Renal cortical epithelial cell (primary cell): ENCODE measurements at places on chromosomes 11 and 22. TPM values are rescaled to one million over a fixed set of nuclear protein-coding genes. Genes with fewer than 3 reads are reported as not detected.

- no peak for DNase-seq
Measured at GRCh38 chr11:117932426-117932825, 3.2 kb upstream of the TMPRSS13 start.

- DNase-seq: peak; percentile 59
Measured at GRCh38 chr11:80182901-80183300, 742.1 kb upstream of the TENM4 start.

GRCh38 chr11:71251761-71252268 is 562 bp downstream of the SHANK2 start:
- DNase-seq: no peak

DNA sequence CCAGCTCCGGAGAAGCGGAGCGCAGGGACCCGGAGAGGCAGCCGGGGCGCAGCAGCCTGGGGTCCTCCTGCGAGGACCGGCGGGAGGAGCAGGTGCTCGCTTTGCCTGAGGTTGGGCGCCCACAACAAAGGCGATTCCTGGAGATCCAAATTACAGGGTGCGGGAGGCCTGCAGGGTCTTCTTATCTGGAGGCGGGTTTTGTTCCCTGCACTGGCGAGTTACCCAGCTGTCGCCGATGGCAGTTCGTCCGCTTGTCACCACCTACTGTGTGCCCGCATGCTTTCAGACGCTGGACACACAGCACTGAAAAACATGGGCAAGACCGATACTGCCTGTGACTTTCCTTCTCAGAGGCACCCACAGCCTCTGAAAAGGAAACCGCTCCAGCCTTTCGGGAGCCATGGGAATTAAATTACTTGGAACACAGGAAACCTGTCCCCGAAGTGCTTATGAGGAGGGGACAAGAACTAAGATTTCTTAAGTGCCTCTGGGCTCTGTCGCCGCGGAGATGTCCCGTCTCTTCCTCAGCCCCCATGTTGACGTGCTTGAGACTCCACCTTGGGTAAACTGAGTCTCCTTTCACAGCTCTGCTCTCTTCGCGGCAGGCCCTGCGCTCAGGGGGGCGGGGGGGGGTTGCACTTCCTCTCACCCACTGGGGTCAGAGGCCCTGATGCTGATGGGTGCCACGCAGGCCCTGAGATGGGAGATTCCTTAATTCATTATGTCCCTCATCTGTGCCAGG is 1.3 kb upstream of the ZFTA start:
- DNase-seq: no peak

- no peak for DNase-seq
Measured at GRCh38 chr22:26732284-26732683, 74.9 kb downstream of the MIAT start.

DNA sequence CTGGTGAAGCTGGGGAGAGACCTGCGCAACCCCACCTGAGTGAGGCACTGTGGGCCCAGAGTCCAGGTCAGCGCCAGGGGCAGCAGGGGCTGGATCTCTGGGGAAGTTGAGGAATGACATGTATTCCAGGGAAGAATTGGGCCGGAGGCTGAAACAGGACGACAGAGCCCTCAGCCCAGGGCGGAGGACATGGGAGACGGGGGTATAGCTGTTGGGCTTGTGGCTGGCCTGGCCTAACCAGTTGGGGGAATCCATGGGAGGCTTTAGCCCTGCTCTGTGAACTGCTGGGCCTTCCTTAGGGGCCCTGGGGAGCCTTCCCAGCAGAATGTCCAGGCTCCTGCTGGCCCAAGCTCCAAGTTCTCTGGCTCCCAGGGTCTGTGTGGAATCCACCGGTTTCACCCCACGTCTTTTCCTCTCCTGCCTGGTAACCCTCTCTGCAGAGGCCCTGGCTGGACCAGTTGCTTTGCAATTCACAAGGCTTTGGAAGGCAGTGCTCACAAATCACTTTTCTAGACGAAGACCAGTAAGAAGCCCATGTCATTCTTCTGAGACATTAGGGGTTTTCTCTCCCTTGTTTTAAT is 50.4 kb upstream of the KCNQ1OT1 start:
- no peak for DNase-seq

GRCh38 chr11:73314117-73314961 is 6.3 kb downstream of the ARHGEF17 start:
- peak; percentile 94 for DNase-seq

DNA sequence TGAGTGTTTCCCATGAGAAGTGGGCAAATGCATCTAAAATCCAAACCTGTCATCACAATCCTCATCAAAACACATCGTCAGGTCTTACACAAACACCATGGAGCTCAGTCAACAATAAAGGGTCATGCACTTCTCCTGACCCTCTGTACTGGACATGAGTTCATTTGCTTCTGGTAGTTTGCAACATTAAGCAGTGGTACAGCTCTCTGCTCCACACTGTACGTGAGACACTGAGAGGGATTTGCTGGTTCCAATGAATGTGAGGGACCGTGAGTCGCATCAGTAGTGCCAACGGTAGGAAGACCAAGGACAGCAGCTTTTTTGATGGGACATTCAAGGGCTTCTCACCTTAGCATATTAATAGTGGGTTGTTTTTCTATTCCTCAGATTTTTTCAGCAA is 752.3 kb downstream of the OPCML start:
- no peak for DNase-seq

GRCh38 chr22:45628515-45628914 is 43.1 kb upstream of the ATXN10 start:
- no peak for DNase-seq

DNA sequence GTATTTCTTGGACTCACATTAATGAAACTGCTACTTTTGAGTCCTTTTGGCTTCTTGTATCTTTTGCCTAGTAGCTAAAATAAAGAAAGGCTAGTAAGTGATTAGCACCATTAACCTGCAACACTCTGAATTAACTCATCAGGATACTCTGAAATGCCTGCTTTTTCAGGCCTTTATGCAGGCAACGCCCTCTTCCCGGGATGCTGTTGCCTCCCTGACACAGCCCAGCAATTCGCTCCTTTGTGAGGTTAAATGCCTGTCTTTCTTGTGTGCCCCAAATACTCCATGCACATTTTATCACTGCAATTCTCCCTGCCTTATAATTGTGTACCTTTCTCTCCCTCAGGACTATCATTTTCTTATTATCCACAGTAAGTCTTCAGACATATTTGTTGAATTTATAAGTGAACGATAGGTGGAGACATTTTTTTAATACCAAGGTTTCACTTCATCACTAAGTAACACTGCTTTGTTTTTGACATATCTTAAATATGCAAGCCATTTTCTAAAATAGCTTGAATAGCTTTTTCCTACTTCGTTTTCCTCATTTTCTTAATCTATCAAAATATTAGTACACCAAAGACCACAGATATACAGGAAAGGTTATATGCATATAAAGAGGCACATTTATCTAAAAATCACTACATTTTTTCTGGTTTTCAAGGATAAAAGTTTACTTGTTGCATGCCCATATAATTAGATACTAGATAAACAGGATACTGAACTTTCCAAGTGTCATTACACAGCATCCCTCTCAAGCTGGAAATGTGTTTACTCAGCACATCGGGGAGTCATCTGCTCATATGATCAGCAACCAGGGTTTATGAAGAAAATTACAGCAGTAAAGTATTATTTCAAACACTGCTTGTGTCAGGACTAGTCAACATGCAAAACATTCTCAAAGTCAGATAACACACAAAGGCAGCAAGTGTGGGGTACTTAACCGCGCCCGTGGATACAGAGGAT is 48.5 kb upstream of the DDI1 start:
- DNase-seq: peak; percentile 6

GRCh38 chr22:30694171-30694639 is 469 bp upstream of the OSBP2 start:
- DNase-seq: peak; percentile 9

DNA sequence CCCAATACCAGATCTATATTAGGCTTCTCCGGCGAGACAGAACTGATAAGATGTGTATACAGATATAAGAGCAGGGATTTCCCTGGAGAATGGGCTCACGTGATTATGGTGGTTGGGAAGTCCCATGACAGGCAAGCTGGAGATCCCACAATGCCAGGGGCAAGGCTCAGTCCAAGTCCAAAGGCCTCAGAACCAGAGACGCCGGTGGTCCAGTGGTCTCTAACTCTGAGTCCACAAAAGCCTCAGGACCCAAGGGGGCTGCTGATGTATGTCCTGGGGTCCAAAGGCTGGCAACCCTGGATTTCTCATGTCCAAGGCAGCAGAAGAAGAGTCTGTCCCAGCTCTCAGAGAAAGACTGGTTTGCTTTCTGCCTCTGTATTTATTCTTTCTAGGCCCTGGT is 15.8 kb upstream of the OSBPL5 start:
- no peak for DNase-seq

DNA sequence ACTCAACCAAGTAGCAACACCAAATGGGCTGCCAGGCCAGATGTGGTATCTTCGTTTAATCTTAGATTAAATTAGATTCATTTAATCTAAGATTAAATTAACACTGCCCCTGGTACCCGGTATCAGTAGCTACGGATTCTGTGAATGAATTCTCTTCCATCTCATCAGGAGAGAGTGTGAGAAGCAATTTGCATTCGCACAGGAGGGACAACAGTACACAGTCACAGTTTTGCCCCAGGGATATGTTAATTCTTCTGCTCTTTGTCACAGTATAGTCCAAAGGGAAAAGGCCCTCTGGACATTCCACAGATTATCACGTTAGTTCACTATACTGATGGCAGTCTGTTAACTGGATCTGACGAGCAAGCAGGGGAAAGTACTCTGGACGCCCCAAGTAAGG is 22.9 kb downstream of the ASCL2 start:
- DNase-seq: no peak

DNA sequence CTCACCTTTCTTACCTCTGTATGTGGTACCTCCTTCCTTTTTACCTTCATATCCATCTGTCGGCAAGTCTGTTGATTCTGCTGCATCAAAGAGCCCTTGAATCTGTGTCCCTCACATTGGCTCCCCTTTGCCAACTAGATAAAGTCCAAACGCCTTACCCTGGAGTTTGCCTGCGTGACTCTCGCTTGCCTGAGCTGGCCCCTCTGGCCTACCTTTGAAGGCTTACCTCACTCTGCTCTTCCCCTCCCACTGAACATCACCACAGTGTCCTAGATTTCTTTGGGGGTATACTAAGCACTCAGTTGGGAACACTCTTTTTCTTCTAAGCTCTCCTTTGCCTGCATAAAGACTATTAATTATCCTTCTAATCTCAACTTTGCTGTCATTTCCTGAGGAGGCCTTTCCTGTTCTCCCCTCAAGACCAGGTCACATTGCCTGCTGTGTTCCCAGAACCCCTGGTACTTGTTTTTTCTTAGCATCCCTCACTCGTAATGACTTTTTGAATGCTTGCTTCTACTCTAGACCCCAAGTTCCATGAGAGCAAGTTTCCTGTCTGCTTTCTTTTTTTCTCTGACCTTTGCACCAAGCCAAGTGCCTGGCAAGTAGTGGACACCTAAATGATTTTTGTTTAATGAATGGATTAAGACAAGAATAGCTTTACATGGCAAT is 67.8 kb upstream of the ADORA2A start:
- no peak for DNase-seq

- peak; percentile 62 for DNase-seq
Measured at GRCh38 chr11:17683377-17684161, 35.8 kb upstream of the MYOD1 start.

DNA sequence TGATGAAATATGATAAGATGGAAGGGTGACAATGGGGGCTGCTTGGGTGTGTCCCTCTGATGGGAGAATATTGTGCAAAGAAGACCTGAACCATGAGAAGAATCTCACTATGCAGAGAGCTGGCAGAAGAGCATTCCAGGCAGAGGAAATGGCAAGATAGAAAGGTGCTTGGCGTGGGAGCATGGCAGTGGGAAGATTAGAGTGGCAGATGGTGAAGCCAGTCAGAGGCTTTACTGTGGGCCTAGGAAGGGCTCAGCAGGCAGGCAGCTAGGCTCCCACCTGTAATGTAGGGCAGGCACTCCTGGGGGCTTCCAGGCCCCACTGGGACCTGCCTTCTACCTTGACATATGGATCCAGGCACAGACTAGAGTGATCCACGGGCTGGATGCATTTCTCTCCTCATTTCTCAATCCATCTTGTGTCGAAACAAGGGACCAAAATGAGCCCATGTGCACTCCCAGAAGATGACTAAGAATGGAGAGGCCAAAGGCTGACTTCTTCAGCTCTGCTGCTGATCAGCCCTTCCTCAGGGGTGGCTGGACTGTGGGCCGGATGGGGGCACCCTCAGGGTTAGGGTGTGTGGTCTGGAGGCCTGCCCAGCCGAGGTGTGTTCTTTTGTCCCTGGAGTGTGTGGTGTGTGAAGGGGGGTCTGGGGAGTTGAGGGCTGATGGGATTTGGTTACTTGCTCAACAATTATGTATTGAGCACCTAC is 88.3 kb downstream of the TSPAN18 start:
- peak; percentile 89 for DNase-seq

DNA sequence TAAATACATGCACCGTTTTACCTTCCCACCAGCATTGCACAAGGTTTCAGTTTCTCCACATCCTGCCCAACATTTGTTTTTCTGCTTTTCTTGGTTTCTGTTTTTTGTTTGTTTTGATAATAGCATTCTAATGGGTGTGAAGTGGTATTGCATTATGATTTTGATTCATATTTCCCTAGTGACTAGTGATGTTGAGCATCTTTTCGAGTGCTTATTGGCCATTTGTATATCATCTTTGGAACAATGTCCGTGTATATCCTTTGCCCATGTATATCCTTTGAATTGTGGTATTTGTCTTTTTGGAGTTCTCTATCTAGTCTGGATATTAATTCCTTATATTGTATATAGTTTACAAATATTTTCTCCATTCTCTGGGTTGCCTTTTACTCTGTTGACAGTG is 2914.8 kb upstream of the OR11H1 start:
- DNase-seq: no peak

DNA sequence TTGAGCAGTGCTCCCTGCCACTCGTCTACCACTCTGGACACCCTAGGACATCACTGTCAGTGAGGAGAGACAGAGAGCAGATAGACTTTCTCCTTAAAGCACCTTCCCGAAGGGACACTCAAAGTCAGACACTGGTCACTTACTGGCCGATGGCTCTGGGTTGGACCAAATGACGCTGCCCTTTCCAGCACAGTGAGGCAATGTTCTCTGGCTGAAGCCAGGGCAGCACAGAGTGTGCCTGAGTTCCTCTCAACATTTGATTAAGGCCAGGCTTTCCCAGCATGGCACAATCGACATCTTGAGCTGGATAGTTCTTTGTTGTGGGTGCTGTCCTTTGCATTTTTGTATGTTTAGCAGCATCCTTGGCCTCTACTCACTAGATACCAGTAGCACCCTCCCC is 206.2 kb downstream of the CSNK2A3 start:
- no peak for DNase-seq

- DNase-seq: no peak
Measured at GRCh38 chr11:10993186-10993585, 135.3 kb upstream of the ZBED5 start.

The TRIM49 gene
- total RNA-seq: not detected in 2 replicates

The PITPNM1 gene
- 46.9 and 151 TPM in 2 replicates for total RNA-seq

The SCGB1D2 gene
- not detected in 2 replicates for total RNA-seq

The GRIK4 gene
- total RNA-seq: under 0.01 TPM in 1 of 2 replicates, not detected in the other

The PDGFD gene
- 4.2 and 8.7 TPM in 2 replicates for total RNA-seq

The LRRN4CL gene
- 0.17 and 0.25 TPM in 2 replicates for total RNA-seq

The ZBED5 gene
- 16.3 and 32.8 TPM in 2 replicates for total RNA-seq

The LINC01488 gene
- not detected in 2 replicates for total RNA-seq

The MUC5B gene
- total RNA-seq: not detected in 2 replicates

The EHF gene
- 43.7 and 158 TPM in 2 replicates for total RNA-seq

The APOA1 gene
- total RNA-seq: 0.10 TPM in 1 of 2 replicates, not detected in the other
